ENCODE measurements at places on chromosomes 1 and 21. TPM values are rescaled to one million over a fixed set of nuclear protein-coding genes. Genes with fewer than 3 reads are reported as not detected.

GRCh38 chr1:26627954-26628353, 67.9 kb upstream of the ARID1A start:
- DNase-seq = no peak

Gene SPRR5
- polyA plus RNA-seq = not detected

DNA sequence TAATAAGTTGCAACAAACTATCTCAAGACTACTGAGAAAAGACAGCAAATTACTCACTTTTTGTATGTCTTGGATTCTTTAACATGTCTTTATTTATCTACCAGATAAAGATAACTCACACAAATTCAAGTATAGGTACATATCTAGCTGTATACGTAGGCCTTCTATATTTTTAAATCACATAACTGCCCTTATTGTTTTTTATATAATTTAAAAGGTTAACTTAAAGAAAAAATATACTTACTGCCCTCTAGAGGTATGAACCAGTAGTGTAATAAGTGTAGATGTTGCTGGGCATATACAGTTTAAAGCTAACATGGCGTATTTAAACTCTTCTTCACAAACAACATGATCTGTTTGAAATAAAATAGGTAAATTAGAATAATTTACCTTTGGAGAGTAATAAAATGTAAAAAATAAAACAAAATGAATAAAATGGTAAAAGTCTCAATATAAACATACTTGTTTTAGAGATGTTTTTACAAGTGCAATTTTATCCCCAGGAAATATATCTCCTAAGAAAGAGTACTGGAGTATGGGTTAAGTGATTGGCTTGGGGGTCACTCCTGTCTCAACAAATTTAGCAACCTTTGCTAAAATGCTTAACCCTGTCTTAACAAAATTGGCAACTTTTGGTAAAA, 235.2 kb downstream of the KCNT2 start:
- no peak for DNase-seq

DNA sequence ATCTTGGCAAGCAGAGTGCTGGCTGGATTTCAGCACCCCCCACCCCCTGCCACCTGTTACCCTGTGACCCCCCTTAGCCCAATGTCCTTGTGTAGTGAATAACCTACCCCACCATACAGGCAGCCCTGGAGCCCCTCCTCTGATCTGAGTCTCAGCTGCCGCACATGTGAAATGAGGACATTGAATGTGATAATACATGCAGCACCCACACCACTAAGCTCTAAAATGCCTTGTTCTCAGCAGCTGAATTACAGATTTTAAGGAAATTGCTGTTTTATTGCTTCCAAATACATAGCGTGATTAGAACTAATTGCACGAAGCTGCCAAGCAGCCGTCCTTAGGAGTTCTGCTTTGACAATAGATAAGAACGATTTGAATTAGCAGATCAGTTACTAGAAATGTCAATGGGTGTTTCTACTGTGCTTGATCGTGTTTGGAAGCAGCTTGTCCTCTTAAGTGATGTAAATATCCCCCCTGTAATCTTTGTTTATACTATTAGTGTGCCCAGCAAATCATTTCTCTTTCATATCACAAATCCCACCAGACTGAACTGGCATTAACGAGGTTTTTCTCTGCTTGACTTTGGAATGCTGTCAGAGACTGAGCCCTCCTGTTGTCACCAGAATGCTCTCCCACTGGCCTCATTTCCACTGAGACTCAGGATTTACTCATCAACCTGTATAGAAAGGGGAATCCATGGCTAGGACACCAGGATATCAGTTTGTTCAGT, 4.9 kb downstream of the SLAMF8 start:
- DNase-seq = no peak

DNA sequence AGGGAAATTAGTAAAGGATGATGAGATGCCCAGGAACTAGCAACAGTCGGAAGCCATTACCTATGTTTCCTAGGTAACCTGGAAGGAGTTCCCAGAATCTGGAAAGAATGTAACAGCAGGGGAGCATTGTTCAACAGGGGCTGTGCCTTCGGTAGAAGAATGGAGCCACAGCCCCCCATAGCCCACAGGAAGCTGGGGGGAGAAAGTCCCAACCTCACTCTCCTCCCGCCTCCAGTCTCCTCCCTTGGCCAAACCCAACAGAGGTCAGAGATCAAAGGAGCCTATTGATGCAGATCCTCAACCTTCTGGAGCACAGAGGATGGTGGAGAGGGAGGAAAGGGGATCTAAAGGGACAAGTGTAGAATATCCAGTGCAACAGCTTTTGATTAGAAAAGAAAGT, 131.5 kb upstream of the SLC44A3 start:
- no peak for DNase-seq

Gene RXFP4
- not detected for polyA plus RNA-seq
